ENCODE measurements at places on chromosomes 2 and 18.

DNA sequence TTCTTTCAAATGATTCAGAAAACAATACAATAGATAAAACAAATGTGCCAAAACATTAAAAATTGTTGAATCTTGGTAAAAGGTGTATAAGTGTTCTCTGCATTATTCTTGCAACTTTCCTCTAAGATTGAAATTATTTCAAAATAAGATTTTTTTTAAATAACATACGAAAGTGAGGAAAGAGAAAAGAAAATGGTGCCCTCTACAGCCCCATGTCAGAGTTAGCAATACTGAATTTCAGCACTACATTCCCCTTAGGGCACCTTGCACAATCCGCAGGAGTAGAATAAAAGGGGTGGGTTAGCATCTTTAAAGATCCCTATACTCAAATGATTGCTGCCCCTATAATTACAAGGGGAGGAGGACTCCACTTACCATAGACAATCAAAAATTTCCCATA is 433.7 kb downstream of the BCL11A start:
- no peak for DNase-seq

GRCh38 chr2:44802777-44803424 is 138.6 kb upstream of the SIX3 start:
- DNase-seq: no peak

- no peak for DNase-seq
Observed at GRCh38 chr2:147223119-147223518, 621.7 kb upstream of the ACVR2A start.

- DNase-seq: no peak
Observed at GRCh38 chr2:219399716-219400478, 12.2 kb upstream of the DNPEP start.

DNA sequence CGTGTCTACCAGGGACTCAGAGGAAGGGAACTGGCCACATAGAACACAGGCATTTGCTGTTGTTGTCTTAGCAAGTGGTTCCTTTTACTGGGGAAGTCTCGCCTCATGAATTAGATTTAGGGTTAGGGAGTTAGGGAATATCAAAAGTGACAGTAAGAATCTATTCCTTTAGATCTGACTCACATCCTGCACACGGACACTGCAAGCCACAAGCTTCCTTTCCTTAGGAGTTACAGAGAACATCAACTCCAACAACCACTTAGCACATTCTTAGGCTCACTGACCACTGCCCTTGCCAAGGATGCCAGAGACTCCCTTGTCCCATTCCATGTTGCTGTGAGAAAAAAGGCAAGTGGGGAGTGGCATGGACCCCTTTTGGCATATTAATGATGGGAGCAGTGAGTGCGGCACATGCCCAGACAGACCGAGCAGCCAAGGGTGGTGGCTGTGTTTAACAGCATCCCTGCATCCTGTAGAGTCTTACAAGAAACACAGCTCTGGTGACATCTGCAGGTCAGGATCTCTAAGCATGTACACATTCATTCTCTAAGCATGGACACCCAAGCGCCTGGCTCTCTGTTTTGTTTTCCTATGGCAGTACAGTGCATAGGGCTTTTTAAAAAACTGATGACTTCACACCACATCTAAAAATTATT is 745.6 kb upstream of the RAB6C start:
- DNase-seq: no peak

DNA sequence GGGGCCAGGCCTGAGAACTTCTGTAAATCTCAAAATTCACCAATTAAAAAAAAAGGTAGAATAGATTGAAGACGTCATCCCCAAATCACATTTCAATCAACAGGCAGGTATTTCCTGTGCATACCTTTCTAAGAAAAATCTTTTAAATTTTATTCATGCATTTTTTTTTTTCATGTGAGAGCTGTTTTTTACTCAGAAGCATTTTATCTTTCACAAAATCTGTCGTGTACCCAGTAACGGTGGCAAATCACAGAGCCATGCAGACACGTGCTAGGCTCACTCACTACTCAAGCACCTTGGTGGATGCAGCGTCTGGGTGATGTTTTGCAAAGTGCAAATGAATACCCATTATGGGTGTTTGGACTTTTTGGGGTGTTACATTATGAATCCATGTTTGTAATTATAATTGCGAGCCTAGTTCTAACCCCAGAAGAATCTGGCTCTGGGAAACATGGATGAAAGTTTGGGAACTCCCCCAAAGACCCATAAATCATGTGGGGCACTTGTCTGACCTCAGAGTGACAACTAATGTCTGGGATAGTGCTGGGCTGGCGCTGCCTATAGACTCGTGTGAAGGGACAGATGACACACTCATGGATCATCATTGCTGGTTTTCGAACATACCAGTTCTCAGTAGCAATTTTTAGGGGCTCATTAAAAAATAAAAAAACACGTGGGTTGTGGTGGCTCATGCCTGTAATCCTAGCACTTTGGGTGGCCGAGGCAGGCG is 335.2 kb downstream of the LPIN1 start:
- no peak for DNase-seq

DNA sequence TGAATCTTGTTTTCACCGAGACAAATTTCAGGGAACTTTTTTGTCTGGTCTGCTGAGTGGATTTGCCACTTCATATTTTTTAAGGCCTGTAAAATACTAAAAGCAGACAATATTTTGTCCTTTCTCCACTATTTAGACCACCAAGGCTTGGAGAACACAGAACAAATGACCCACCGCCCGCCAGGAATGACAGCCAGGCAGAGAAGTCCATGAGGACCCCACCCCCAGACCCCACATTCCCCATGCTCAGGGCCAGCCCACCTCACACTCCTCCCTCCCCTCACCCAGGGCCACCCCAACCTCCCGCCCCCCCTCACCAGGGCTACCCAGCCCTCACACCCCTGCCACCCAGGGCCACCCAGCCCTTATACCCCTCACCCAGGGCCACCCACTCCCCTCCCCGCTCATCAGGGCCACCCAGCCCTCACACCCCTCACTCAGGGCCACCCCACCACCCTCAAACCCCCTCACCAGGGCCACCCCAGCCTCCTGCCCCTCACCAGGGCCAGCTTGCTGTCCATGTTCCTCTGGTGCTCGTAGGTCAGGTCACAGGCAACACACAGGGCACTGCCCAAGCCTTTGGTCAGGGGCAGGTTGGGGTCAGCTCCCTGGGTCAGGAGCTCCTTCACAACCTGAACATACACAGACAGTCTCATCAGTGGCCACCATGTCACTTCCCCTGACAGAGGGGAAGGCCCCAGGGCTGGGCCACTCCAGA is 50.6 kb downstream of the ANKMY1 start:
- no peak for DNase-seq

DNA sequence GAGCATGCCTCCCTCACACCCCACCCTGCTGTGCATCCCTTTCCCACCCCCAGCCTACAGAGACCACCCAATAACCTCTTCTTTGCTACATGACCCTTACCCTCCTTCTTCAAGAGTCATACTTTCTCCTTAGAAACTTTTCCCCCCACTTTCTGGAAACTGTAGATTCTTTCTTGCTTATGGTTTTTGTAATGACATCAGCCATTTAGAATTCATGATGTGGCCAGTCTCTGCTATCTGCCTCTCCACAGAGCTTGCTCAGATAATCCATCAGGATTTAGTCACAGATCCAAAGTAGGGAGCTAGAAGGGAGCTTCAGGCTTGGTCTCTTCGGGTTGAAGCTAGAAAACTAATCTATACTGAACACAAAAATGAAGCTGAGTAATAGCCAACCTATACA is 36.5 kb downstream of the GALM start:
- DNase-seq: no peak

DNA sequence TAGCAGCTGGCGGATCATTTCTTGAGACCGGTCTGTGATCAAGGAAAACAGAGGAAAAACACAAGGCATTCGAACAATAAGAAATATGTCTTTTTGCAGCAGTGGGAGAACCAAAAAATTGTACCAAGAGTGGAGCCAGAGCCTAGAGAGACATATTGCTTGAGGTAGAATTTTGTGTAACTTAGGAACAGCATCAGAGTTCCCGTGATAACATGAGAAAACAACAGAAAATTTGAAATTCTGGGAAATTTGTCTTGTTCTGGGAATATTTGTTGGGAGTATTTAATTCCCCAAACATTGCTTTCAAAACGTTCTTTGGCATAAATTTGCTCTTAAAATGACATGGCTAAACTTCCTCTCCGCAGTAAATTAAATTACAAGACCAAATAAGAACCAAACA is 267.5 kb downstream of the GPD2 start:
- no peak for DNase-seq

GRCh38 chr2:146506851-146507250 is 1338.0 kb upstream of the ACVR2A start:
- no peak for DNase-seq

DNA sequence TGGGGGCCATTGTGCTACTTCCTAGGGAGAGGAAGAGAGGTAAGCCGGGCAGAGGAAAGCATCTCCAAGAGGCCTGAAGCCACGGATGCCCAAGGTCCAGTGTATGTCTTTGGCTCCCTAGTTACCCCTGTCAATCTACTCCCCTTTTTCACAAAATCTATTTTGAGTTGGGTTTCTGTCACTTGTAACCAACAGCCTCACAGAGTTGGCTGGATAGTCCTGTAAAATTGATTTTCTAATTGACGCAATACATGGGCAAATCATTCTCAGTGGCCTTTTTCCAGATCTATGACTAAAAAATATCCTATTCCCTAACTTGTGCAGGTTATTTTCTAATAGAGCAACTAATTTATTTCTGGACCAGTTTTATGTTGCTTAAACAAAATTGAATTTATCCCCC is 168.4 kb downstream of the IRS1 start:
- no peak for DNase-seq

DNA sequence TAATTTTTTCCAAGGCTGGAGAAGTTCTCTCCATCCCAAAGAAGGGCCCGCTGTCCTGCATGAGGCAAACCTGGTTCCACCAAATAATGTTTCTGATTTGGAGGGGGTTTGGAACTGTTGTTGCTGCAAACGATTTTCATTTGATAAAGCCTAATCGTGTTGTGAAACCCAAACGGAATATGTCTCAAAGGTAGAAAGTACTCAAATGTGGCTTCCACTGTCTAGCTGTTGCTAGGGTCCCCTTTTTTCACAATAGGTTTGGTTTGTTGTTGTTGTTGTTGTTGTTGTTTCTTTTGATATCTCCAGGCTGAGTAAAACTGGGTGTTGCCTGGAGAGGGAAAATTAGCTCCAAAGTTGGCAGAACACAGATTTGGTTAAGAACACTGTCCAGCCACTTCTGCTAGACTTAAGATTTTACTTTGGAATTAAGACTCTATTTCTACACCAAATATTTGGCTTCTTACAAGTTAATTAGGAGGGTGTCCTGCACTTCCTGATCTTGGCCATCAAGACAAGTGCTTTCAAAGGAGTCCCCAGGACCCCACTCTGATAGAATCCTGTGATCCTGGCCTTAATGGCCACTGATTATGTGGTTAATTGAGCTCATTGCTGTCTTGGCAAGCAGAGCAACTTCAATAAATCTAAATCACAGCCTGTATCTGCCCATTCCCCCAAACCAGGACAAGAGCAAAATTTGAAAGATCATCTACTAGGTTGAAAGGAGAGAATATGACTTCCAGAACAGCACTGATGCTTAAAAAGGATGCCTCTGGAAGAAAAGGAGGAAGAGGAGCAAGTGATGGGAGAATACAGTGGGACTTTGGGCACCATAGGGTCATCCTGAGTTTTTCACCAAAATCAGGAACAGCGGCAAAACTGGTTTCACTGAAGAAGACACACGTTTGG is 3.3 kb upstream of the HOXD13 start:
- no peak for DNase-seq

DNA sequence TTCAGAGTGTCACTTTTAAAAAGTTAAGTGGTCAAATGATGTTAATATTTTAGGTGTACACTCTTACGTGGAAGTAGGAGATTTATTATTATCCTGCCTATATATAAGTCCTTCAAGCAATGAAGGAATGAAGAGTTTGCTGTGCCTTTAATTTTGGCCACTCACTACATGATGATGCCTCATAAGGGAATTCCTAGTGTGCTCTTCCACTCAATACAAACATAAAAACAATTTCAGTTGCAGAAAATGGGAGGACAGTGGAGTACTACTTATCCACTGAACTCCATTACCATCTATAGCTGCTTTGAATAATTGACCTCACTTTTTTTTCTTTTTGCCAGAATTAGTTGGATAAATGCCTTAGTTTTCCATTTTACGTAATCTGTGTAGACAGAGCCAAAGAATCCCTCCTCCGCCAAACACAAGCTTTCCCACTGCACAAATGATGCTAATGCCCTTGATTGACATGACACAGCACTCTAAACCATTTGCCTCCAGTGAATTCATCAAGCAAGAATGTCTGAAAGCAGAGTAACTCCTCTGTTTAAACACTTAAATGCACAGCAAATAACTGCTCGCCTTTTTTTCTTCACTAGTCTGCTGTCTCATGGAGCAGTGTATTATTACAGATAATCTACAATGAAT is 751.1 kb upstream of the FANCL start:
- no peak for DNase-seq

GRCh38 chr18:70289351-70290312 is 787 bp downstream of the SOCS6 start:
- DNase-seq: no peak

GRCh38 chr2:56199492-56199891 is 15.7 kb downstream of the CCDC85A start:
- DNase-seq: no peak

GRCh38 chr2:166197446-166197845 is 69.6 kb upstream of the SCN1A start:
- no peak for DNase-seq

- DNase-seq: no peak
Observed at GRCh38 chr18:11872479-11873136, 21.4 kb downstream of the CHMP1B start.

DNA sequence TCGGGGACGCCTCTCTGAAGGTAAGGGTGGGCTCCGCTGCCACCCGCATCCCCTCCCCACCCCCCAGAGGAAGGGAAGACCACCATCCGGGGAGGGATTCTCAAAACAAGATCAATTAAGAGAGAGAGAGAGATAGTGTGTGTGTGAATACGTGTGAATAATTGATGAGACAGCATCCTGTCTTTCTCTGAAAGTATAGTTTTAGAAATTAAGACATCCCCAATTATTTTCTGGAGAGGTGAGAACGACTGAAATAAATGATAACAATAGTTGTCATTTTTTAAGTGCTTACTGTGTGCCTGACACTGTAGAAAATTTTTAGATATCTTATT is 751 bp downstream of the IL18R1 start:
- DNase-seq: no peak

DNA sequence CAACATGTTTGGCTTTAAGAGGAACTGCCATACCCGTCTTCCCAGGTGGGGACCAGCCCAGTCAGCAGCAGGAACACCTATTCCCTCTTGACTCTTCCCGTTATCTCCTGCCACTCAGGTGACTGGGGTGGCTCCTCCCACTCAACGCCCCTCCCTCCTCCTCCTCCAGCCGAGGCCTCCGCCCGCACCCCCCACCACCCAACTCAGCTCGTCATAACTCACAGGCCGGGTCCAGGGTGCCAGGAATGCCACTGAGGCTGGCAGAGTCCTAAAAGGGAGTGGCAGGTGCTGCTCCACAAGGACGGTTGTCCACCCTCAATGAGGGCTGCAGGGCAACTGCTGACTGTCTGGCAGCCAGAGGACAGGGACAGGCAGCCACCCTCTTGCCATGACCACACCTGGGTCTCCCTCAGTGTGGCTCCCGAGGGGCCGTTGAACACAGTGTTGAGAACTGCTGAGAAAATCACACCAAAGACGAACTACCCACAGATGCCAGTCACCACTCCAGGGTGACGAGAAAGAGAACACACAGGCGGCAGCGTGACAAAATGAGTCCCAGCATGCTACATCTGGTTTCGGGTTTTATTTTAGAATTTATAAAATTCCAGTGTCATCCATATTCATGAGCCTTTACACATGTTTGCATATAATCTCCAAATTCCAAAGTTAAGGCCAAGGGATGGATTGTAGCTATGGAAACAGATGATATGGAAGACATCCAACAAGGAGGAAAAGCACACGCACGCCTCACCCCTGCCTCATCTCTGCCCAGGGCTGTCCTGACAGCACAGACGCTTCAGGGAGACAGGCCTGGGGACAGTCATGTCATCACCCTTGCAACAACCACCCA is 38.5 kb downstream of the ANO7 start:
- no peak for DNase-seq

All from activated CD4-positive, alpha-beta T cell treated with anti-CD3 and anti-CD28 coated beads for 24 hours (primary cell).